ENCODE measurements at places on chromosomes 3 and 15. TPM values are rescaled to one million over a fixed set of nuclear protein-coding genes. Genes with fewer than 3 reads are reported as not detected.

- no peak for DNase-seq
These were observed 4.7 kb downstream of the EXOG start for GRCh38 chr3:38500688-38501417.

The AGBL1 gene
- not detected for total RNA-seq

GRCh38 chr3:4634894-4635293, 141.7 kb downstream of the ITPR1 start:
- no peak for DNase-seq

- peak; percentile 71 for DNase-seq
These were observed 18.9 kb upstream of the CSPG4 start for GRCh38 chr15:75731248-75732151.

DNA sequence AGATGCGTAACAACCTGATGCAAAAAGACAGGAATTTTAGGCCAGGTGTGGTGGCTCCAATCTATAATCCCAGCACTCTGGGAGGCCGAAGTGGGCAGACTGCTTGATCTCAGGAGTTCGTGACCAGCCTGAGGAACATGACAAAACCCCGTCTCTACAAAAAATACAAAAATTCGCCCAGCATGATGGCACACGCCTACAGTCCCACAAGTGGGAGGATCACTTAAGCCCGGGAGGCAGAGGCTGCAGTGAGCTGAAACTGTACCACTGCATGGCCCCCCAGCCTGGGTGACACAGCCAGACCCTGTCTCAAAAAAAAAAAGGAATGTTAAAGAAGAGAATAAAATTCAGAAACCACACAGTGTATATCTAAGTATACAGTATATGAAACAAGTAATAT, 40.7 kb downstream of the PTPN9 start:
- no peak for DNase-seq

DNA sequence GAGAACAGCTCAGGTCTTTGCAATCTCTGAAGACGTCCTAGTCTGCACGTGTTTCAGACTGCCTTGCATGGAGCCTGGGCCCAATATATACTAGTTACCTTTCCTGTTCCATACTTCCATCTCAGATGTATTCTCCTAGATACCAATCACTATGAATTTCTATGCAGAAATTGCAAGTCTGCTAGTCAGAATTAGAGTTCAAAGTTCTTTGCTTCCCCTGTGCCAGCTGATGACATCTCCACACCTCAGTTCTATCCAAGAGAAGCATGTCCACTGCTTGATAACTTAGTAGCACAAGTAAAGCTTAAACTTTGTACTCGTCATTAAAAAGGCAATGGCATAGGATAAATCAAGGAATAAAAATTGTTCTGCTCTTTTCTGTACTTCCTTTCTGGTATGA, 133.6 kb upstream of the PLXND1 start:
- no peak for DNase-seq

- no peak for DNase-seq
These were observed 25.4 kb downstream of the CXCR6 start for GRCh38 chr3:45968706-45969105.

- DNase-seq, result no peak
These were observed 136.7 kb upstream of the CHL1 start for GRCh38 chr3:59854-60253.

The SKOR1 gene
- total RNA-seq, result 4.9 TPM

The SATB1 gene
- not detected for total RNA-seq

The PROS1 gene
- total RNA-seq, result 13.7 TPM

The NOP10 gene
- total RNA-seq, result 354 TPM

GRCh38 chr15:98350276-98350675, 298.1 kb upstream of the IGF1R start:
- DNase-seq, result no peak

- DNase-seq, result no peak
These were observed 11.9 kb downstream of the FYCO1 start for GRCh38 chr3:45983770-45984169.

The FOXL2 gene
- not detected for total RNA-seq

- DNase-seq, result no peak
These were observed 18.4 kb downstream of the MEF2A start for GRCh38 chr15:99584081-99584600.

GRCh38 chr3:128411574-128412064, 55.1 kb downstream of the DNAJB8 start:
- no peak for DNase-seq

The CEMIP gene
- 0.43 TPM for total RNA-seq

GRCh38 chr15:91133511-91133910, 33.5 kb downstream of the SV2B start:
- no peak for DNase-seq

GRCh38 chr3:149667576-149667975, 9.8 kb upstream of the WWTR1 start:
- DNase-seq, result no peak
